ENCODE measurements at places on chromosomes 5 and 9. TPM values are rescaled to one million over a fixed set of nuclear protein-coding genes. Genes with fewer than 3 reads are reported as not detected.

DNA sequence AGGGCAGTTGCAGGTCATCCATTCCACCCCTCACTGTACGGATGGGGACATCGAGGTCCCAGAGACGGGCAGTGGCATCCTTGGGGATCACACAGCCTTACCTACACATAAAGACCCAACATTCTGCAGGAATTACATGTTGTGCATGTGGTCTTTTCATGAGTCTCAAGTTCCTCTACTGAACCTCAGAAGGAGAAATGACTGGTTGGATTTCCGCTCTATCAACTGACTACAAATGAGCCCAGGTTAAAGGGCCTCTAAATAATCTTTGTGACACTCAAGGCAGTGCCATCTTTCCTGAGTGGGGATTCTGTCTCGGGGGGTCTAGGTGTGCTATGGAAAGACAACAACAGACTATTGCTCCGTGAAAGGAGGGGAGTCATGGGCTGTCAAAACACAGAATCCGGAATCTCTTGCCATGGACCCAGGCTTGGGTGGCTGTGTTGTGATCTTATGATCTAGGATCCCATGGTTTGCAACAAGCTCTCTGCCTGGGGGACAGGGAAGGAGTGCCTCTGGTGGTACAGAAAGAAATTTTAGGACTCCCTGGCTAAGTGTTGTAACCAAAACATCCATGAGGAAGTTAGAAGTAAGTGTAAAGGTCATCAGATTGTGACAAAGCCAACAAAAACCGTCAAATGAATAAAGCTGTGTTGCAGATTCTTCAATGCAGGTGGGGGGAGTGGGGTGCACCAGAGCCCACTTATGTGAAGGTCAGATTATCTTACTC is 1.9 kb upstream of the SLC31A2 start:
- no peak for DNase-seq

GRCh38 chr9:89886281-89886700 is 281.5 kb downstream of the GADD45G start:
- DNase-seq: no peak

DNA sequence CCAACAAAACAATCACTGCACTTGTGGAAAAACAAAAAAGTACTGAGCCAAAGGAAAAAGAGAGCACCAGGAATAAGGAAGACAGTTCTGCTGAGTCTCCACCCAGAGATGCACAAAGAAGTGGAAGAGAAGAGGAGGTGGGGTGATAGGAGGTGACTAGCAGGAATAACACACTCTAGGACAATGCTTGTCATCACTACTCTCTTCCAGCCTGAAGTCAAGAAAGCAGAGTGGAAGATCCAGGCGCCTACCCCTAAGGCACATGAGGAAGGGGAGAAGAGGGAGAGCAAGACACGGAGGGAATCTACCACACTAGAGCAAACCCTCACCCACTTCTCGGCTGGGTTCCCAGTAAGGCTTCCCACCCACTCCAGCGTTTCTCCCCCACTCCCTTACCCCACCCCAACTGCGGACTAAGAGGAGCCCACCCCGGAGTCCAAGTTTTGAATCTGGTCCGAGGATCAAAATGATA is 1.7 kb downstream of the SLIT3 start:
- no peak for DNase-seq

DNA sequence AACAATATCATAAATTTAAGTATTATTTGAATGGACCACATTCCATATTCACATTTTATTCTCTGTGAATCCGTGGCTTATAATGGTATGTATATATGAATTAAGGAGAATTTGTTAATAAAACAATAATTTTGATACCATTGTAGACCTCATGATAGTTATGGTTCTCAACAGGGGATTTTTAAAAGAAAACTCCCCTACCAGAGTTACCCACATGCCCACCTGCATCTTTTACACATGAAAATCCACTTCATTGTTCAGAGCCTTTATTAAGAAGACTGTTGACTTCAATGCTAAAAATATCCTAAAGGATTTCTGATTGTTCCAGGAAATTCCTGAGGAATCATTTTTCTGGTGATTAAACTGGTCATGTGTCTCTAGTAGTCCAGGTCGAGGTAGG is 557.7 kb upstream of the MEF2C start:
- no peak for DNase-seq

DNA sequence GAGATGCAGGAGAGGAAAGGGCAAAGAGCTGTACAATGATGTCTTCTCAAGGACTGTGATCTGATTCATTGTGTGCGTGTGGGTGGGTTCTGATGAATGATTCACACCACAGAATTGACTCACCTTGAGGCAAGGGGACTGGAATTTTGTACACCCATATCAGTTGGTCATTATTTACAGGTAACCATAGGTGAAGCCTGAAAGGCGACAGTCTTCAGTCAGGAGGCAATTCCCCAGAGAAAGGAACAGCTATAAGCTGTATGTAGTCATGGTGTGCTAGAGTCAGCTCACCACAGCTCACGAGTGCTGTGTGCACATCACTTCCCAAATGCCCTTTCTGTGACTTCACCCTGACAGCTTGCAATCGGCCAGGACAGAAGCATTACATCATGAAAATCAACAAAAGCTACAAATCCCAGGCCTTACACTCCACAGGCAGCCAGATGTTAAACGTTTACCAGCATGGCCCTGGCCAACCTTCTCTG is 87.6 kb upstream of the RPS23 start:
- peak; percentile 92 for DNase-seq

- DNase-seq: no peak
These were observed 145.7 kb upstream of the ERCC6L2 start for GRCh38 chr9:95729669-95730368.

DNA sequence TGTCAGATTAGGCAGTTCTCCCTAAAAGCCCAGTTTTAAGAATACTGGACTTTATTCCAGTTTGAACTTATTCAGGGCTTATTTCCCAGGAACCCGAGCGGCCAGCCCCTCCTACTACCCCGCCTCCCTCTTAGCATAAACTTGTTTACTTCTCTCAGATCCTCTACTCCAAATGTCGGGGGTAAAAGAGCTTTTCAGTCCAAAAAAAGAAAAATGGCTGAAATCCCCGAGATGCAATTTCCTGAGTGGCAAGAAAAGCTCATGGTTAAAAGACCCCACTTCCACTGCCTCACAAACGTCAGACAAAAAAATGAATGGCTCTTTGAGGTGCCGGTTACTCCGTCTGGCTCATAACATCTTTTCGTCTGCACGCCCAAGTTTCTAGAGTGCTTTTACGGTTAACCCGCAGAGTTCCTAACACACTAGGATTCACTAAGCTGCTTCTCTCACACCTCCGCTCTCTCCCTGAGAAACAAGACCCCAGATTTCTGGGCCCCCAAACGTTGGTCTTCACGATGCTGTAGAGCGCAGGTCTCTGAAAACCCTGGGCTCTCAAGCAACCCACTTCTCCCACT is 402 bp downstream of the BRD8 start:
- DNase-seq: no peak

- DNase-seq: no peak
These were observed 27.0 kb downstream of the MSX2 start for GRCh38 chr5:174751154-174752000.

DNA sequence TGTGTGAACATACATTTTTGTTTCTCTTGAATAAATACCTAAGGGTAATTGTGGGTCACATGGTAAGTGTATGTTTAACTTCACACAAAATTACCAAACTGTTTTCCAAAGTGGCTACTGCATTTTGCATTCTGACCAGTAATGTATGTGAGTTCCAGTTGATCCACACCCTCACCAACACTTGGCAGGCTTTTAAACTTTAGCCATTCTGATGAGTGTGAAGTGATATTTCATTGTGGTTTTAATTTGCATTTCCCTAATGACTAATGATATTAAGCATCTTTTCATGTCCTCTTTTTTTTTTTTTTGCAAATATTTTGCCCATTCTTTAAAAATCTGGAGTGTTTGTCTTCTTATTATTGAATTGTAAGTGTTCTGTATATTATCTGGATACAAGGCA is 53.5 kb upstream of the MAST4 start:
- no peak for DNase-seq

The F2RL2 gene
- total RNA-seq: 7.2 TPM

The PCDHGA10 gene
- total RNA-seq: 0.58 TPM

The TAF11L8 gene
- total RNA-seq: not detected

The IL4 gene
- total RNA-seq: not detected

The RGS7BP gene
- total RNA-seq: not detected

The SURF6 gene
- total RNA-seq: 16.7 TPM

The NTNG2 gene
- not detected for total RNA-seq

Data from epithelial cell of proximal tubule (primary cell).